Iris pigment epithelial cell (primary cell): ENCODE measurements at places on chromosomes 5 and 9.

DNA sequence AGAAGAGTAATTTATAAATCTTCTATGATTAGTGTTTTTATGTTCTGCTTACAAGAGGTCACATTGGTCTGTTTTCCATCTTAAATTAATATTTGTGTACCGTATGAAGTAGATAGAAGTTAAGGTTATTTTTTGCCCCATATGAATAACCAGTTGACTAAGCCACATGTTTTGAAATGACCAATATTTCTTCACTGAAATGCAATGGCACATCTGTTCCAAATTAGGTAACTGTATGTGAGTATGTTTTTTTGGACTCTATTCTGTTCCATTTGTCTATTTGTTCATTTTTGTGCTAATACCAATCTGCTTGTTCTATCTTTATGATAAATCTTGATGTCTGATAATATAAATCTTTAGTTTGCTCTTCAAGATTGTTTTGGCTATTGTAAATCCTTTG lies 17.7 kb downstream of the JAK2 start:
- DNase-seq, result peak; percentile 63

DNA sequence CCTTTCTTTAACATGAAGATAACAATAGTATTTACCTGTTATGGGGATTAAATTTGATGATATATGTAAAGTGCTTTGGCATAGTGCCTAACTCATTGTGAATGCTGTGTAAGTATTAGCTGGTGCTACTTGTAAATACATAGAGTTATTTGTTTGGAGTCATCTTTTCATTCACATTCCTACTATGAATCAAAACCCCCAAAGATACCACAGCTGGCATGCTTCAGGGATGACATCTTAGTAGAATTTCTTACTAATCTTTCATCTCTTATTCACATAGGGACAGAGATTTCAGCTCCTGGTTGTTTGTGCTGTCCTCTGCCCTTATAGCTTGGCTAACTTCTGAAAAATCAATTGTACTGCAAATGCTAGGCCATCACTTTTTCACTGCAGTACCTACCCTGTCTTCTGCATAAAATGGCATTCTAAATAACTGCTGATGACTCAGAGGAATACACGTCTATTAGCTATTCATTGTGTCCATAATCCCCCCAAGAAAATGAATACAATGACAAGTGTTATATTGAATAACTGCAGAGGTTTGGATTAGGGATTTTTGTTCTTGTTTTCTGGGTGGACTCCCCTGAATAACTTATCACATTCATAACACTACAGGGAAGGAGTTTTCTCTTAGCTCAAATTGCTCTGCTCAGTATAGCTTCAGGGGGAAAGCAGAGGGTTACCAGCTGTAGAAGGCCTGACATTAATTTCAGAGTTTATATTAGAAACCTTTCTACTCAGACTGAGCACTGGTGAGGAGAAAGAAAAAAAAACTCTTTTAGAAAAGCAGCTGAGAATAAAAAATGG lies 192.2 kb upstream of the C9orf72 start:
- DNase-seq, result peak; percentile 30

- no peak for DNase-seq
Observed at GRCh38 chr9:10649076-10649475, 36.3 kb upstream of the PTPRD start.

DNA sequence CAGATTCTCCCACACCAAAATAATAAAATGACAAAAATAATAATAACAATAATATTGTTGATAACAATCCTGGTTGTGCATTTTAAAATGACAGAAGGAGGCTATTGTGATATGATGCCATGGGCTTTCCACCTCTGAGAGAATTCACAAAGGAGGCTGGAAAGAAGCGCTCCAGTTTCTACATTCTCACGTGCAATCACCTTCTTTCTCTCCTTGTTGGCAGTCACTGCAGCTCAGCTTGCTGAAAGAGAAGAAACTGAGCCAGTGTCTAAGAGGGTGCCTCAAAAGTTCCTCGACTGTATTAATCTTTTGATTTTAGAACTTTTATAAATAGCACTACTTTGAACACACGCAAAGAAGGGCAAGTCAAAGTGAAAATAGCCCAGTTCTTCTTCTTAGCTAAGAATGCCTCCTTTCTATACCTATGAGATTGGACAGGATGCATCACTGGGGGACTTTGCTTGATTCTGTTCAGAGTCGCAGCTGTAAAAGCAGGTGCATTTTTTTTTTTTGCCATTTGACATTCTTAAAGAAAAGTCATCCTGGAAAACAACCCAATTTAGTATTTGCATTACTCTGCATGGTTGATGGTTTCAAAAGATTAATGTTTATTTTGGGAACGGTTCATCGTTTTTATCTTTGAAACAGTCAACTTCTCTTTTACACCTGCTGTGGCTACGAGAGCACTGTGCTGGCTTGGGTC lies 12.4 kb upstream of the SUB1 start:
- no peak for DNase-seq

- no peak for DNase-seq
Observed at GRCh38 chr5:128100860-128101557, 17.4 kb downstream of the SLC12A2 start.

DNA sequence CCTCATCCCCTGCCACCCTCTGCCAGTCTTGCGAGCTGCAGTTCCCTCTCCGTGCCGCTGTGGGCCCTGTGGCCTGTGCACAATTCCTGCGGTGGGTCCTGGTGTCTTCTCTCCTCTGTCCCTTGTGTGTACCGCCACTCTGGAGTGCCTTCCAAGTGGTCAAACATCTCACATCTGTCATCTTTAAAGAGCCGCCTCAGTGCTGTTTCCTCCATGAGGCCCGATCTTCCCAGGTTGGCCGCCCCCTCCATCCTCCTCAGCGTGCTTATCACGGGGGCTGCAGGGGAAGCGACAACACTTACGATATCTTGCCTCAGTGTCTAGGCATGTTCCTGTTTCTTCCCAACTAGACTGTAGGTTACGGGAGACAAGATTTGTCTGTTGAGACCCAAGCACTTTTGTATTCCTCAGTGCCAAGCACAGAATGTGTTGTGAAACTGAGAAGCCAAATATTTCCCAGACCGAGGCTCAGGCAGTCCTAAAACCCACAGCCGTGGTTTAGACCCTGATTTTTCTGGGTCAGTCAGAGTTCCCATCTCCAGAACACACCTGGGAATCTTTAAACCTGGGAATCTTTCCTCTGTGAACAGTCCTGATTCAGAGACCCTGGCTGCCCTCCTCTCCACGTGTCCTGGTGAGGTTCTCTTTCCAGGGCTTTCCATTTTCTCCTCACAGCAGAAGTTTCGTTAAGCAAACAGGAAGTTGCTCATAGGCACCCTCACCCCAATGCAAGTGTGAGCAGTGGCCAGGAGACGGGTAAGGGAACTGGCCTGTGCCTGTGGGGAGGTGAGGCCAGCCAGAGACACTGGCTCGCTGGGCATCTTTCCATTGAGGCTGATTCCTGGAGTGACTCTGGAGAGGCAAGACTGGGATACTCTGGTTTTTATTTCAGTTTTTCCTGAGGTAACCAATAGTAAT lies 28.8 kb downstream of the SLC46A2 start:
- peak; percentile 67 for DNase-seq

DNA sequence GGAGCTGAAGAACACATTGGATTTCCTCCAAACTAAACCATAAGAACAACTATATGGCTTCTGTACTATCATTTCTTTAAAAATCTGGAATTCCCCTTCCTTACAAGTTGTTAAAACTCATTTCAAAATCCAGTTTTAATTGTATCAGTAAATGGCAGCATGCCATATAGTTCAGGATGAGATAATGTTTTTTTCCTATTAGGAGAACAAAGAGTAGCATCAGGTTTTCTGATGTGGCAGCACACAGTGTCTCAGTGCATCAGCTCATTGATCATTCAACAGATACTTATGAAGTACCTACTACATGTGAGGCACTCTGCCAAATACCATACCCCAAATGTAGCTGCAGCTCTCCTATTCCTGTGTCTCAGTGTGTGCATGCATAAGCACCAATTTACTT lies 161.1 kb downstream of the EPB41L4A start:
- DNase-seq, result no peak

GRCh38 chr5:110288766-110289511 lies 437.5 kb downstream of the TMEM232 start:
- DNase-seq, result peak; percentile 15

GRCh38 chr9:120893611-120894307 lies 16.8 kb upstream of the PHF19 start:
- no peak for DNase-seq

- DNase-seq, result no peak
Observed at GRCh38 chr5:114957384-114957783, 212.3 kb downstream of the TRIM36 start.

DNA sequence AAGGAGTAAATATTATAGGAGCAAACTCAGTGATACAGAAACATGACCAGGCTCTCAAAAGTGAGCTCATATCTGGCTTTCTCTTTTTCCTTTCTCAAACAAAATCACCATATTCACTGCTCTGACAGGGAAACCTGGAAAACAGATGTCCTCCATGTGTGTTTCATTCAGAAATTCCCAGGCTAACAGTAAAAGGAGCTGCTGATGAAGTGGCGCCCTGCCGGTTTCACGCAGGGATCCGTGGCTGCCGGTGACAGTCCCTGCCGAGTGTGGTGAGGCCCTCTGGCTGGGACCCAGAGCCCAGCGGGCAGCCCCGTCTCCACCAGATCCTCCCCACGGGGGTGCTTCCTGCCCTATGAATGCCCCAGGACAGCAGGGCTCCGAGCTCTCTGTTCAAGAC lies 208.1 kb downstream of the GNA14 start:
- DNase-seq, result peak; percentile 26

DNA sequence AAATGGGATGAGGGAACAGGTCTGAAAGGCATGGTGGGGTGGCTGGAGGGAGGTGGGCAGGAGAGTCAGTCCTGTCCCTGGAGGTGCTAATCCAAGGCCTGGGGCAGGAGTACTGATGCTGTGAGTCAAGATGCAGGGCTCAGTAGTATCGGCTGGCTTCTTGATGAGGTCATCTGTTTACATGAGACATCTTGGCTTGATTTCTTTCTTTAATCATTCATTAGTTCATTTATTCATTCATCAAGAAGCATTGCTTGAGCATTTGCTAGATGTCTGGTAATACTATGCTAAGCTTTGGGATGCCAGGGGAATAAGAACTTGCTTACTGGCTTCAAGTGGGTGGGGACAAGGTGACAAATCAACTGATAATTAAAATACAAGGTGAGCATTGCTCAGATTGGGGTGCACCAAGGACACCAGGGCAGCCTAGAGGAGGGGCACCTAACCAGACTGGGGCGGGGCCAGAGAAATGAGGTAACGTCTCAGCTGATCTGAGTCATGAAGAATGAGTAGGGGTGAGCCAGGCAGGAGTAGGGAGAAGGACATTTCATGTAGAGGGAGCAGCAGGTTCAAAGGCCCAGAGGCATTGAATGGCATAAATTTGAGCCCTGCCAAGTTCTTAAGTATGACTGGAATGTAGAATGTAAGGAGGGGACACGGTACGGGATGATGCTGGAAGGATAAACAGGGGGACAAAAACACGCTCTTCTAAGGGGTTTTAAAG lies 88.8 kb downstream of the EGFLAM start:
- peak; percentile 17 for DNase-seq

DNA sequence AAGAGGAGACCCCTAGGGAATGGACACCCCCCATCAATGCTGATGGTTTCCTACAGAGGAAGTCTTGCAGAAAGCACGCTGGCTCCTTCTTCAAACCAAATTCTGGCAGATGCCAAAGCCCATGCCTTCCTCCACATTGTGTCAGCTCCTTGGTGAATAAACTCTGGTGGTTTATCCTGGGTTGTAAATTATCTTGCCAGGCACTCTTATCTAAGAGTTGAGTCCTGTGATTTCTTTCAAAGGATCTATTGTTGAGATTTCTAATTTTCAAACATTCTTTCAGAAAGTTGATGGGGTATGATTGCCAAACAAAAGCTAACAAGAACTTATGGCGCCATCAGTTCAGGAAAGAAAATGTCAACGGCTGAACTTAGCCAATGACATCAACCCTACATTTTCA lies 160.4 kb downstream of the NSG2 start:
- DNase-seq, result no peak

DNA sequence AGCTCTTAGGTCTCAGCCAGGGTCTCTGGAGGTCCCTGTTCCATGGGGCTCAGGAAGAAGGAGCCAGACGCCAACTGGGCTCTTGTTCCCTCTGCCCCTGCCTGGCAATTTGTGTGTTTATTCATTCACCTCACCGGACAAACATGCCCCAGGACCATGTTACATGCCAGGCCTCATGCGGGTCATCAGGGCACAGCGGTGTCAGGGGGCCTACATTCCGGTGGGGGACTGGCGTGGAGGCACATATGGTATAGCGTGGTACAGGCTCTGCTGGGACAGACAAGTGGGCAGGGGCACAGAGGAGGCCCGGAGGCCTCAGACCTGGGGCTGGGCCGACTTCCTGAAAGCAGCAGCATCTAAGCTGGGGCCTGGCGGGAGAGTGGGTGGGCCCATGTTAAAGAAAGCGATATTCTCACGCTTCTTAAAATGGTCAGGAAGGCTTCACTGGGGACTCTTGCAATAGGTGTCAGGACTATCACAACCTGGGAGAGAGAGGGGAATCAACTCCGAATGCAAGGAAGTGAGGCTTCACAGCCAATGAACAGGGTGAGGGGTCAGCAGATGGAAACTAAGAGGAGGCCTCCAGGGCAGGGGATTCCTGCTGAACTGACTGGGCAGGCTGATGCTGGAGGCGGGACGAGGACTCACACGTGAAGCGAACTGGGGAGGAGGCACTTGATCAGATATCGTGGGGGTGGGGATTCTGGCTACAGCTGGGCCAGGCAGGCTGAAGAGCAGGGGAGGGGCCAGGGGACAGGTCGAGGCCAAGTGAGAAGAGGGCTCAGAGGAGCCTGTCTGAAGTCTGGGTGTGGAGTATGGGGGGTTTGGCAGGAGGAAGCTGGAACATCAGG lies 41.9 kb downstream of the NCS1 start:
- no peak for DNase-seq

- no peak for DNase-seq
Observed at GRCh38 chr5:118818604-118819003, 169.7 kb downstream of the DTWD2 start.

- peak; percentile 88 for DNase-seq
Observed at GRCh38 chr5:179304466-179304865, 40.8 kb downstream of the ADAMTS2 start.

DNA sequence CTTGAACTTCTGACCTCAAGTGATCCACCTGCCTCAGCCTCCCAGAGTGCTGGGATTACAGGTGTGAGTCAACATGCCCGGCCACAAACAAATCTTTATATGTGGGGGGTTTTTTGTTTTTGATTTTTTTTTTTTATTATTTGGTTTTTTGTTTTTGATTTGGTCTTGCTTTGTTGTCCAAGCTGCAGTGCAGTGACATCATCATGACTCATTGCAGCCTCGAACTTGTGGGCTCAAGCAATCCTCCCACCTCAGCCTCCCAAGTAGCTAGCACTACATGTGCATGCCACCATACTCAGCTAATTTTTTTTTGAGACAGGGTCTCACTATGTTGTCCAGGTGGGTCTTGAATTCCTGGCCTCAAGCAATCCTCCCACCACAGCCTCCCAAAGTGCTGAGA lies 42.4 kb downstream of the ALDH7A1 start:
- DNase-seq, result no peak

GRCh38 chr5:17081142-17081541 lies 136.3 kb upstream of the BASP1 start:
- no peak for DNase-seq

DNA sequence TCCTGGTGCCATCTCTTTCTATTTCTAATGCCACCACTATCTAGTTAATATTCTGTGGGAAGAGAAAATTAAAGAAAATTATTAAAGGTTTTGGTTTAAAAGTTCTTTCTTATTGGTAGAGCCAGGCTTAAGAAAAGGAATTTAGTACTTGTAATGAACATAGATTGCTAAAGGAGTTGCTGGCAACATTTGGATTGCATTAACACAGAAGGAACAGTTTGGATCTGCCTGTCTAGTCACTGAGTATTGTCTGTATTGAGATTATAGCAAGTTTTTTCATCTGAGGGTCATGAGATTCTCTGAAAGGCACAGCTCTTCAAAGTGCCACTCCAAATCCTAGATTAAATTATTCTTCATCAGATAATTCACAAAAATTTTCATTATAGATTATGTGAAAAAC lies 32.0 kb downstream of the FSD1L start:
- no peak for DNase-seq
